CD4-positive, alpha-beta T cell treated with Interleukin-4 for 1 hour (primary cell): ENCODE measurements at places on chromosomes 11 and 22.

- no peak for DNase-seq
Measured at GRCh38 chr22:19626666-19627065, 87.6 kb upstream of the SEPTIN5 start.

DNA sequence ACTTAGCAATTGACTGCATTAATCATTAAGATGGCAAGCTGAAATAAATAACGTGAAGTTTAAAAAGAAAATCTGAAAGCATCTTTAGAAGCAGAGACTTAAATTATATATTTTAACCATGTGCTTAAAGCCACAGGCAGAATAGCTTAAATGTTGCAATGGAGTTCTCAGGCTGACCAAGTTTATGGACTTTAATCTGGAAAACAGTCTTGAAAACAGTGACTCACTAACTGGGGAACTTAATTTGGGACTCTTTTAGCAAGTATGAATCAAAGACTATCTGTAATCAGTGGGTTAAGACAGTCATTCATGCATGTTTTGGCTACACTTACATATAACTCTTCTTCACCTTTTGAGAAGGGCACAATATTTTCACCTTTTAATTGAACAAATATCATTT is 12.6 kb upstream of the GLYATL1 start:
- DNase-seq: no peak

- DNase-seq: no peak
Measured at GRCh38 chr11:120011836-120012235, 126.1 kb downstream of the TRIM29 start.

DNA sequence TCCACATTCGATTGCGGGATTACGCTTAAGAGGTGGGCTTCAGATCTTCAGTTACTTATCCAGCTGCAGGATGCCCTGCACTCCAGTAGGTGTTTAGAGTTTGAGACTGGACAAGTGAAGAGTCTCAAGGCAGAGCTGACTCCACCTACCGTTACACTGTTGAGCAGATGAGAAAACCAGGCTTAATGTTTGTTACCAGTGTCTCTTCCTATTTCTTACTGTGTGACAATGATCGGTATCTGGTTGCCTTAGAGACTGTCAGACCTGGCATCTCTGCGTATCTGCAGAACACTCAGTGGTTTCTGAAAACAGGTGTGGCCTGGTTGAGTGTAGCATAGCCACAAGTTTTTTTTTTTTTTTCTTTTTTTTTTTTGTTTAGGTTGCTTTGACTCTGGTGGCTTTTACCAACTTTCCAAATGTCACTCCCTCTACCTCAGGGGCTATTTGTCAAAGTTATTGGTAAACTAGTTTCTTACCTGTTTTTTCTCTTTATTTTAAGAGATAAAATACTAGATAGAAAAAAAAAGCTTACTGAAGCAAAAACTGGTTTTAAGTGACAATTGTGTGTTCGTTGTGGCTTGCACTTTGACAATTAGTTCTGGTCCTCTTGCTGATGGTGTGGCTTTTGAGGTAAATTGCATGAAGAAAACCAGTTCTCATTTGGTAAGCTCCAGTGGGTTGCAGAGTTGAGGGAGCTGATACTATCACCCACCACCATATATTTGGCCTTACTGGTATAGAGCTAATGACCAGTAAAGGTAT is 284.8 kb downstream of the ETS1 start:
- peak; percentile 92 for DNase-seq

DNA sequence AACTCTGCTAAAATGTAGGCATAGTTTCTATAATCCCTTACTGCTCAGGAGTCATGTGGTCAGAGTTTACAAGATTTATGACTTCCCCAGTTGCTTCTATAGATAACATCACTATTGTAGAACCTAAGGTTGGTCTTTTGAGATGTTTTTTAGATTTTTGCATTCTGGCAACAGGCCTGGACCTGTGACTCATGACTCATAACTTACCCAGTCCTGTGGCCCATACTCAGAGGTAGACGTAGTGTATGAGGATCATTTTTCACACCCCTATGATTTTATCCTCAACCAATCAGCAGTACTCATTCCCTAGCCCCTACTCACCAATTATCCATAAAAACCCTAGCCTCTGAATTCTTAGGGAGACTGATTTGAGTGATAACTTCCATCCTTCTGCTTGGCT is 384.4 kb upstream of the DDI1 start:
- DNase-seq: no peak

DNA sequence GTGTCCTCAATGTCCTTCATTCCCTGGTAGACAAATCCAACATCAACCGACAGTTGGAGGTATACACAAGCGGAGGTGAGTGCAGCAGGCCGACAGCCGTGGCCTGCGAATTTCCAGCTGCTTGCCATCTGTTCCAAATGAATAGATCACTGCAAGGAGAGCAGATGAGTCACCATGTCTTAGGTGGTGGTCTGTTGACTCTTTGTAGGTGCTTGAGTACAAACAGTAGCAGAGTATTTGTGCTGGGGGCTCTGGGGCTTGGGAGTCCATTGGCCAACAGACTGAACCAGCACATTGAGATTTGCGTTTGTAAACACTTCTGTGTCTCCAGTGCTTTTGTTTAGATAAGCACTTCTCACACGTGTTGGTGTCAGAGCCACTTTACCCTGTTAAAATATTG is 21.1 kb downstream of the EIF3L start:
- no peak for DNase-seq

GRCh38 chr11:76166314-76166713 is 40.0 kb downstream of the WNT11 start:
- DNase-seq: no peak

DNA sequence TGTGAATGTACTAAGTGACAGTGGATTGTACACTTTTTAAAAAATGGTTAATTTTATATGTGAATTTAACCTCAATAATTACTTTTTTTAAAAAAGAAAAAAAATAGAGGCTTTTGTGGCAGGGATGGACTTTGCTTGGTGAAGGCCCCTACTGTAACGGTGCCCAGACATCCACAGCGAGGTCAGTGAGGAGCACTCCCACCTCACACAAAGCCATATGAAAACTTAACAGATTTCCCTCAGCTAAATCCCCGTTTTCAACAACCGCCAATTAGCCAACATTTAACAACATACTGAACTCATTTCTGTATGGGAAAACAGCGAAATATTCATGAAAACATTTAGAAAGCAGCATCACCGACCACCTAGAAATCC is 642 bp upstream of the C11orf58 start:
- DNase-seq: no peak
